ENCODE measurements at places on chromosomes 4 and X. TPM values are rescaled to one million over a fixed set of nuclear protein-coding genes. Genes with fewer than 3 reads are reported as not detected.

GRCh38 chr4:187118602-187119120 is 395.0 kb upstream of the FAT1 start:
- no peak for DNase-seq

- no peak for DNase-seq
Observed at GRCh38 chrX:27085346-27085745, 377.8 kb downstream of the PPP4R3C start.

DNA sequence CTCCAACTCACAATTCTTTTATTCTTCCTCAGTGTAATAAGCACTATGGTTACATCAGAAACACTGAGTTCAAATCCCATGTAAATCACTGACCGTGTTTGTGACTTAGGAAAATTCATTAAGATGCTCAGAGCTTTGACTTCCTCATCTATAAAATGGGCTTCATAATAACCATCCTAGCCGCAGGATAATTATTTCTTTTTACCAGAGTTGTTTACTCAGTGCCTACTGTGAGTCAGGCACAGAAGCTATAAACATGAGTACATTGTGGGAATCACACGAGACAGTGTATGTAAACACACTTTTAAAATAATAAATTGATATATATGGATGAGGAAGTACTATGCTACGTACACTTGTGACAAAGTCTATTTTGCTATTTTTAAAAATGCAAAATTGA is 296.3 kb upstream of the TENM3 start:
- no peak for DNase-seq

DNA sequence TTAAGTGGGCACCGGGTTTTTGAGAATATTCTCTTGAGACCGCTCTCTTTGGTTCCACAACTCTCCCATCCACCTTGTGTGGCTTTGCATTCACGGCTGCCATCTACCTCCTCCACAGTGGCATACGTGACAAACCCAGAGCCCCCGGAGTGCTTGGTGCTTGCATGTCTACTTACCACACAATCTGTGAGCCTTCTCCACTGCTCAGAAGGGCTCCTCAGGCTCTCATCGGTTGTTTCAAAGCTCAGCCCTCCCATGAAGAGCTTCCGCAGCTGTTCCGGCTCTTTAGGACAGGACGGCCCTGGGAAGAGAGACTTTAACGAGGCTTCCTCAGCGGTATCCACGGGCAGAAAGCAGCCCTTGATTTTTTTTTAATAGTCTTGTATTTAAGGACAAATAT is 167.6 kb upstream of the ANK2 start:
- no peak for DNase-seq

DNA sequence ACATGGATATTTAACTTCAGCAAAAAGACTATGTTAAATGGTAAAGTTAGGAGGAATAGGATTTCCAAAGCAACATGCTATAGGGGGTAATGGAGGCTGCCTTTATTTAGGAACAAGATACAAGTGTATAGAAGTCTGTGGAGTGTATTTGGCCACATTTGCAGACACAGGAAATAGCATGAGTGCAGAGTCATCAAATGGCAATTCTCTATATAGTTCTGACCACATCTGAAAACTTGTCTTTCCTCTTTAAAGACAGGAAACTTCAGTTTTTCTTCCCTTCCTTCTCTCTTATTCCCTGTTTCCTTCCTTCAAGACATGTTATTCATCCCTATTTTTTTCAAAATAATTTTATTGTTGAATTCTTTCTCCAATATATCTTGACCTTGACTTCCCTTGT is 119.3 kb upstream of the PITX2 start:
- DNase-seq: no peak

DNA sequence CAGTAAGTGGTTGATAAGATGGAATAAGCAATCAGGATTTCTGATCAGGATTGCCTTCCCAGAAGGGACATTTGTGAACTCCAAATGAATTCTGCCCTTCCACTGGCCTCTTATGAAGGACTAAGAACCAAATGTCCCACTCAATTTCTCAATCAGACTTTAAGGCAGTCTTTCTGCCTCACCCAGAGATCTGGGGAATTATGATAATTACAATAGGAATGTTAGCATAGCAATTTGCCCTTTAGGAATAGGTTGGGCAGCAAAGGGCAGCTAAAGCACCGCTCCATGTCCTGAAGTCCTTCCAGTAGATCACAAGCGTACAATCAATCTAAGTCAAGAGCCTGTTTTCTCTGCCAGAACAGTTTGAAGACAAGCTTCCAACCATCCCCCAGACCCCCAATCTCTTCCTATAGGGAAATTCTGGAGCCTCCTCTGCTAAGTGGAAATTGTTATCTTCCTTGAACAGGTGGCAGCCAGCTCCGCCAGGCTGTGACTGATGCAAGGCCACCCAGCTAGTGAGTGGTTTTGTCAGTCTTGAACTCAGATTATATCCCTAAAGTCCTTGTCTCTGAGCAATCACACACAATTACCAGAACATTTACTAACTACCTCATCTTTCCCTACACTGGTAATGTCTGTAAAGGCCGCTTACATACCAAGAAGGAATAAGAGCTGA is 18.6 kb downstream of the NKX3-2 start:
- no peak for DNase-seq

GRCh38 chr4:57136281-57136680 is 26.1 kb upstream of the IGFBP7 start:
- no peak for DNase-seq

- DNase-seq: peak; percentile 9
Observed at GRCh38 chr4:123127218-123127617, 204.8 kb upstream of the NUDT6 start.

- no peak for DNase-seq
Observed at GRCh38 chr4:10192331-10192730, 75.7 kb upstream of the WDR1 start.

- no peak for DNase-seq
Observed at GRCh38 chr4:1170976-1171310, 1.4 kb downstream of the SPON2 start.

The RCHY1 gene
- total RNA-seq: 25.5 TPM

DNA sequence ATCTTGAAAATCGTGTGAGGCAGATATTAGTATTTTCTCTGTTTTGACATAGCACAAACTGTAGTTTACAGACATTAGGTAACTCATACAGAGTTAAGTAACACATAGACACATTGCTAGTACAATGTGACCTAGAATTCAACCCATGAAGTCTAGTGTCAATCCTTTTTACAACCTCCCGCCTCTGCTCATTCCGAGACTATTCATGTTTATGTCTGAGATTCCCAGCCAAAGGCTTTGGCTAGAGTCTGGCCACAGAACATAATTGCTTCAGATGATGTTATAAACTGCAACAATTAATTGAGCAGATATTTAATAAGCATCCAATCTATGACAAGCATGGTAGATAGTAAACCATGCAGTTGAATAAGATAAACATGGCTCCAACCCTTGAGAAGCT is 841.0 kb downstream of the STIM2 start:
- no peak for DNase-seq

GRCh38 chr4:142557239-142557801 is 288.8 kb downstream of the INPP4B start:
- no peak for DNase-seq

The SPARCL1 gene
- not detected for total RNA-seq

GRCh38 chrX:19386679-19387078 is 43.0 kb downstream of the PDHA1 start:
- no peak for DNase-seq

DNA sequence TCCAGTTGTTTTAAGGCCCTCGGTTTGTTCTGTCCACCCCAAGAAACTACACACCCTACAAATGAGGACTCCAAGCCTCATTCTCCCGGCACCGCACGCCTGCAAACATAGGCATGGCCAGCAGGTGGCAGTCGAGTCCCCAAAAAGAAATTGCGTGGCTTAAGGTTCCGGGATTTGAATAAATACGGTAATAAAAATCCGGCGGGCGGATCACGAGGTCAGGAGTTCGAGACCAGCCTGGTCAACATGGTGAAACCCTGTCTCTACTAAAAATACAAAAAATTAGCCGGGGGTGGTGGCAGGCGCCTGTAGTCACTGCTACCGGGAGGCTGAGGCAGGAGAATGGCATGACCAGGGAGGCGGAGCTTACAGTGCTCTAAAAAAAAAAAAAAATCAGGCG is 21.8 kb upstream of the CSF2RA start:
- DNase-seq: peak; percentile 85

The XAGE1B gene
- not detected for total RNA-seq

DNA sequence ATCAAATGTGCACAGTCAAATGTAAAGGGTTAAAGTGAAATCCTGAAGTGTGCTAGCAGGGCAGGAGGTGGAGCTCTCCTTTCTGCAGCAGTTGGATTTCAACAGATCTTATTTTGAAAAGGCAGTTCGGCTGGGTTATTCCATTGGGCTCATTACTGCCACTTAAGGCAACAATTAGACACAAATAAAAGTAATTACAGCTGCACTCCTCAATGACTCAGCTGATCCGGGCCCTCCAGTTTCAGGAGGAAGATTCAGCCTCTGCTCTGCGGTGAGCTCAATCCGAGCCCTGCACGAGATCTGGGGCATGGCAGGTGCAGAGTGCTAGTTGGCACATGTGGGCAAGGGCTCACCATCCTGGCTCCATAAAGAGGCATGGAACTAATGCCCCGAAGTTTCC is 85.4 kb downstream of the PHKA2 start:
- DNase-seq: no peak

The PCDH18 gene
- not detected for total RNA-seq

The HS6ST2 gene
- not detected for total RNA-seq

GRCh38 chrX:47563801-47564315 is 2.9 kb downstream of the ARAF start:
- DNase-seq: no peak

The PRR32 gene
- total RNA-seq: not detected

The AKAP14 gene
- total RNA-seq: not detected

- DNase-seq: no peak
Observed at GRCh38 chr4:123050018-123050417, 127.6 kb upstream of the NUDT6 start.

- DNase-seq: no peak
Observed at GRCh38 chr4:186920483-186920882, 196.8 kb upstream of the FAT1 start.

The ANKRD50 gene
- total RNA-seq: 0.08 TPM

GRCh38 chr4:94378047-94378446 is 35.4 kb upstream of the HPGDS start:
- no peak for DNase-seq

The CPZ gene
- total RNA-seq: not detected

DNA sequence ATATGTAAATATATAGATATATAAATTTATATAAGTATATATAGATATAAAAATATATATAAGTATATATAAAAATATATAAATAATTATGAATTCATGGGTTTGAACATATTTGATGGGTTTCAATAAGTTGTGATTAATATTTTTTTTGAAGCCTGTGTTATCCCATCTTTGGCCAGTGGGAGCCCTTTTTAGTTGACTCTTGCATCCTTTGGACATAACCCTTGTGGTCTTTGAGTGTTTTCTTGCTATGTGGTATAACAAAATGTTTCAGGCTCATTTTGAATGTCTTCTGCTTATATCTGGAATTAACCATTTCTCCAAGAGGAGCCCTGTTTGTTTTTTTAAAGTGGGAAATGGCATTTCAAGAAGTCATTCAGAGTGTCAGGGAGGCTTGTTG is 15.2 kb downstream of the SNX25 start:
- DNase-seq: no peak

The PCDH7 gene
- total RNA-seq: not detected

The SATL1 gene
- total RNA-seq: not detected

- DNase-seq: peak; percentile 44
Observed at GRCh38 chr4:125091-125771, 930 bp downstream of the ZNF718 start.

GRCh38 chrX:155216940-155217440 is 730 bp downstream of the VBP1 start:
- peak; percentile 3 for DNase-seq

The RBM46 gene
- total RNA-seq: not detected

The PROM1 gene
- not detected for total RNA-seq

The SLC25A31 gene
- total RNA-seq: not detected
